ENCODE measurements at places on chromosomes 6 and 20.

GRCh38 chr20:37566590-37567330 lies 39.1 kb upstream of the BLCAP start:
- DNase-seq, result no peak

DNA sequence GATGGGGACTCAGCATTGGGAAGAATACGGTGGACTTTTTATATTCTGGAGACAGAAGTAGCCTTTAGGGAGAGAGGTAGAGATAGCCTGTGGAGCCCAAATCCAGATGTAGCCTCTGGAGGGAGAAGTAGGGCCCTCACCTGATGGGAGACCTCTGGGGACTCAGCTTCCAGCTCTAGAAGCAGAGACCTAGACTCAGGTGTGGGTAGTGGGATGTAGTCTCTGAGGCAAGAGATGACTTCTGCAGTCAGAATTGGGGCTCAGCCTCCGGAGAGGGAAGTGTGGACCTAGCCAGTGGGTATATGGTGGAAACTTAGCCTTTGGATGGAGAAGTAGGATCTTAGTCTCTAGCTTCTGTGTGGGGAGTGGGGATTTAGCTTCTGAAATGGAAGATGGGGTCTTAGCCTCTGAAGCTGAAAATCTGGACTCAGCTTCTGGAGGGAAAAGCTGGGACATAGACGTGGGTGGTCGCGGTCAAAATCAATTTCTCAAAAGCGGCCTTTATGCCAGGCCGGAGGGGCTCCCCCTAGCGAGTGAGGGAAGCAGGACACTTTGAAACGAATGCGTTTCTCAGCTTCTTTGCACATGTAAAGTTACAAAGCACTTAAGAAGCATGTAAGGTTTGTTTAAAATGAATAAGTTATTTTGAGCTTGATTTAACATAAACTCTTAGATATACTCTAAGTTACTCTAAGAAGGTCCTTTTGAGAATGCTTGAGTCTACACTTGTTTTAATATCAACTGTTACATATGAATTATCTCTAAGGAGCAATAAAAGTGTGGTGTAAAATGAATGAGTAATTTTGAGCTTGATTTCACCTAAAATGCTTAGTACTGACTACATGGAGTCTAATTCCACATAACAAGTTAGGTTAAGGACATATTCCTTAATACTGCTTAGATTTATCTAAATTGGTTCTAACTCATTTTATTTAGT lies 12.9 kb upstream of the ZNF343 start:
- no peak for DNase-seq

DNA sequence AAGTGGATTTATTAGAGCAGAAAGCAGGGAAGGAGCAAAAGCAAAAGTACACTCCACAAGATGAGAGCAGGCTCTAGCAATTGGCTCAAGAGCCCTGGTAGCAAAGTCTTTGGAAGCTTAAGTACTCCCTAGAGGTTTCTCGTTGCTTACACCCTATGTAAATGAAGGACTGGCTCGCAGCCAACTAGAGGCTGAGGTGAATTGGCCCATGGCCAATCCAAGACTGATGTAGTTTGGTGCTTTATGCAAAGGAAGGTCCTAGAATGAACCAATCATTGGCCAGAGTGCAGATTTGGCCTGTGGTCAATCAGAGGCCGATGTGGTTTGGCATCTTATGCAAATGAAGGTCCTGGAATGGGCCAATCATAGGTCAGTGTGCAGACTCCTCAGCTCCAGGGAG lies 191.3 kb upstream of the ARID1B start:
- DNase-seq, result no peak

- DNase-seq, result no peak
Measured at GRCh38 chr6:75296811-75297779, 12.5 kb upstream of the TMEM30A start.

Measured in Right ventricle myocardium inferior (tissue), 1 donor.